Right atrium auricular region (tissue), 2 donors: ENCODE measurements at places on chromosomes 1 and 21. TPM values are rescaled to one million over a fixed set of nuclear protein-coding genes. Genes with fewer than 3 reads are reported as not detected.

LINGO4 gene
- total RNA-seq: 0.20 TPM

- no peaks in the 10 kb centered on the region for H3K36me3 ChIP-seq
- H3K27ac ChIP-seq: no peak overlapping the region
- H3K4me1 ChIP-seq: peaks cover 5% of the 10 kb centered on the region
- no peak overlapping the region for H3K4me3 ChIP-seq
- H3K27me3 ChIP-seq: no peaks in the 10 kb centered on the region
Observed at GRCh38 chr1:58805716-58806571, 22.1 kb upstream of the JUN start.

DNA sequence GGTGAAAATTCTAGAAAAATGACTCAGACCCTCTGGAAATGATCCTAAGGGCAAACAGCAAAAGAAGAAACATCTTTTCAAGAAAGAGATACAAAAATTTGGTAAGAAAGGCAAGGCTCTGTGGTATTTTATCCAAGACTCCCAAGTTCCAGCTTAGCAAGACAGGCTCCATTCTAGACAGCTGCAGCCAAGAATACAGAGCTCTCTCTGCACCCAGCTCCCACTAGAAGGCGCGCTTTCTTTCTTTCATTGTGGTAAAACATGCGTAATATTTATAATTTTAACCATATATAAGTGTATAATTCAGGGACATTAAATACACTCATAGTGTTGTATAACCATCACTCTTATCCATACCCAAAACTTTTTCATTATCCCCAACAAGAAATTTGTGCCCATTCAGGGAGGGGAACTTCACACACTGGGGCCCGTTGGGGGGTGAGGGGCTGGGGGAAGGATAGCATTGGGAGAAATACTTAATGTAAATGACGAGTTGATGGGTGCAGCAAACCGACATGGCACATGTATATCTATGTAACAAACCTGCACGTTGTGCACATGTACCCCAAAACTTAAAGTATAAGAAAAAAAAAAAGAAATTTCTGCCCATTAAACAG, 2.2 kb upstream of the HFM1 start:
- DNase-seq: no peak
- H3K4me3 ChIP-seq: no peak overlapping the region
- no peak overlapping the region for H3K27ac ChIP-seq
- H3K27me3 ChIP-seq: no peaks in the 10 kb centered on the region
- H3K36me3 ChIP-seq: no peaks in the 10 kb centered on the region
- peaks cover 4% of the 10 kb centered on the region for H3K4me1 ChIP-seq

DNA sequence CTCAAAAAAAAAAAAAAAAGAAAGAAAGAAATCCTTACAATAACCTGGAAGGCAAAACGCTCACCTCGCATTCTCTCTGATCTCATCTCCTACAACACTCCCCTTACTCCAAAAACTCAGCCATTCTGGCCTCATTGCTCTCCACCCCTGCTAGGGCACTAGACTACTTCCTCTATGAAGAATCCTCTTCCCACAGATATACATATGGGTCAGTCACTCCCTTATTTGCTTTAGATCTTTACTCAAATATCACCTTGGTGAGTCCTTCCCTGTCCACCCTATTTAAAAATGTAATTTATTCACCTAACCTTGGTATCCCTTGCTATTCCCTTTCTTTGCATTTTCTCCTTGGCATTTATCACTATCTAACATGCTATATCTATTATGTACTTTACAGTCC, 24.6 kb upstream of the KIF1B start:
- H3K27me3 ChIP-seq: no peaks in the 10 kb centered on the region
- H3K4me1 ChIP-seq: no peaks in the 10 kb centered on the region
- DNase-seq: no peak

GRCh38 chr21:45169682-45170081, 95.3 kb downstream of the ADARB1 start:
- peaks cover 10% of the 10 kb centered on the region for H3K36me3 ChIP-seq
- H3K27ac ChIP-seq: no peak overlapping the region
- H3K4me3 ChIP-seq: no peak overlapping the region
- no peaks in the 10 kb centered on the region for H3K27me3 ChIP-seq

SPRR4 gene
- not detected for total RNA-seq

TCEANC2 gene
- total RNA-seq: 3.3 TPM

- no peak overlapping the region for H3K4me3 ChIP-seq
- H3K36me3 ChIP-seq: no peaks in the 10 kb centered on the region
- H3K27ac ChIP-seq: no peak overlapping the region
- no peak for DNase-seq
Observed at GRCh38 chr1:8094481-8095241, 68.6 kb upstream of the ERRFI1 start.

DNA sequence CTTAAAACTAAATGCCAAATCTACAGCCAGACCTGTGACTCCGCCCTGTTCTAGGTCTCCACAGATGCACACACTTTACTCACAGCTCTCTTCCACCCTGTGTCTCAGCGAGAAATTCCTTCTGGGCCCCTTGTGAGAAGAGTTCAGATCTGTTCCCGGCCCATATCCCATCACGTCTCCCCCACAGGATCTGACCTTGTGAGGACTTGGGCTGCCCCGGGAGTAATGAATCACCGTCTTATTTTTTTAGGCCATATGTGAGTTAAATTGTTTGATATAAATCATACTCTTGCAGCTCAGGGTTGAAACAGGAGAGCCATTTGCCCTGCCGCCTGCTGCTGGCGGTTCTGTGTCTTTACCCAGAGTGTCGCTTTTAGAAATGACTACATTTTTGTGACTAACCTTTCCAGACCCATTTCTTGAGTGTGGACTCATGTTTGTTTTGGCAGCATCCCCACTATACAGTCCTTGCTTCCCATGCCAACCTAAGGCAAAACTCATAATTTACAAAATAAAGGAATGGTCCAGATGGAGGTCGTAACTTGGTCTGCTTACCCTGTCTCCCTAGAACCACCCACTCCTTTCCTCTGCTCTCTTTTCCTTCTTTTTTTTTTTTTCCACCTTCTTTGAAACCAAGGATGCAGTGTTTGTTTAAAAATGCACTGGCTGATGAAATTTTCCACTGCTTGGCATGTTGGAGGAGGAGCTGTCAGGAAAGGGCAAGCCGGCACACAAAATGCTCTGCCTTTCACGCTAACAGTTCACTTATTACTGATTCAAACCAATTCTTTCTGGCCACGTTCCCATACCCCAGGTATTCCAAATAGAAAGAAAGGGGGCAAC, 98.0 kb upstream of the C1orf105 start:
- no peak overlapping the region for H3K4me3 ChIP-seq
- peaks cover 8% of the 10 kb centered on the region for H3K4me1 ChIP-seq
- peak overlapping the region; percentile 51 for H3K27ac ChIP-seq
- H3K36me3 ChIP-seq: no peaks in the 10 kb centered on the region
- no peaks in the 10 kb centered on the region for H3K27me3 ChIP-seq

GRCh38 chr1:84997667-84998600, 1.0 kb upstream of the MCOLN2 start:
- H3K27ac ChIP-seq: no peak overlapping the region
- H3K27me3 ChIP-seq: no peaks in the 10 kb centered on the region
- DNase-seq: no peak

WNT4 gene
- 0.16 TPM for total RNA-seq

ANKRD65 gene
- total RNA-seq: 2.2 TPM

HRNR gene
- total RNA-seq: not detected

GRCh38 chr1:39745016-39745670, 6.5 kb downstream of the PPIE start:
- no peak overlapping the region for H3K4me3 ChIP-seq
- DNase-seq: no peak
- H3K27me3 ChIP-seq: no peaks in the 10 kb centered on the region
- peaks cover 5% of the 10 kb centered on the region for H3K4me1 ChIP-seq
- no peak overlapping the region for H3K27ac ChIP-seq
- peaks cover 93% of the 10 kb centered on the region for H3K36me3 ChIP-seq

GRCh38 chr1:68375919-68376318, 73.8 kb downstream of the RPE65 start:
- H3K36me3 ChIP-seq: no peaks in the 10 kb centered on the region
- no peak overlapping the region for H3K27ac ChIP-seq
- no peaks in the 10 kb centered on the region for H3K4me1 ChIP-seq
- no peak for DNase-seq

DNA sequence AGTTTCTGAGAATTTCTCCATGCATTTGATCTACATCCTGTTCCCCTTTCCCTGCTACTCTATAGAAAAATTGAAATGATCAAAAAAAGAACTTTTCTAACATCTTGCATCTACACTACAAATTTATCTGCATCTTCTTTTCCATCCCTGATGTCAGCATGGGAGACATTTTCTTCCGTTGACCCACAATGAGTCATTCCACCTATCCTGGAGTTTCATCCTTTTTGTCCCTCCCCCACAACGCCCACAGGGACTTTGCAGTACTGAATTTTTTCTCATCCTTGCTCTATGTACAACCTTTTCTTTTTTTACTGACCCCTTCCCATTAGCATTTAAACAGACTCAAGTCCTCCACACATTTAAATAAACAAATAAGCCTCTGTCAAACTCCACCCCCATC, 112.2 kb upstream of the MROH9 start:
- H3K27ac ChIP-seq: no peak overlapping the region
- H3K4me3 ChIP-seq: no peak overlapping the region
- no peak for DNase-seq
- H3K4me1 ChIP-seq: no peaks in the 10 kb centered on the region

NASP gene
- total RNA-seq: 32.3 TPM

DNA sequence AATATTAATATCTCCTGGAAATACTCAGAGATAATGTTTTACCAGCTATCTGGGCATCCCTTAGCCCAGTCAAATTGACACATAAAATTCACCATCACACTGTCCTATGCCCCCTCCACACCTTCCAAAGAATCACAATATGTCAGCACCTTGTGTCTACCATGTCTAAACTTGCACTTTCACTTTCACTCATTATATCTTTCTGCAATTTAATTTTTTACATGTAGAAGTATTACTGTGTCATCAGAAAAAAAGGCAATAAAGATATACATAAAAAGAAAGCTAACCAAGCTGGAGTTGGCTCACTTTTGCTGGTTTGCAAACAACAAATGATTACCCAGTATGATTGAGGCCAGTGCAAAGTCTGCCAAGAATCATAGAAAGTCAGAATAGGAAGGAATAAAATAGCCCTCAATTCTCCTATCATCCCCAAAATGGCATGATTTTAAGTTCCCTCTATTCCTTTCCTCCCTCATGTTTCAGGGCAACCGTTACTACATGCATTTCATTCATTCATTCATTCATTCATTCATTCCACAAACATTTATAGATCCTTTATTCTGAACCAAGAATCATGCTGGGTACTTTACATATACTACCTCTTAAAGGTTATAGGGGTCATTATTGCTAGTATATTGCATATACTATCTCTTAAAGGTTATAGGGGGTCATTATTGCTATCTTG, 5.9 kb upstream of the LUZP1 start:
- no peak for DNase-seq
- H3K4me1 ChIP-seq: no peaks in the 10 kb centered on the region
- H3K36me3 ChIP-seq: no peaks in the 10 kb centered on the region

- H3K36me3 ChIP-seq: no peaks in the 10 kb centered on the region
- no peak overlapping the region for H3K4me3 ChIP-seq
- no peaks in the 10 kb centered on the region for H3K27me3 ChIP-seq
- no peaks in the 10 kb centered on the region for H3K4me1 ChIP-seq
- H3K27ac ChIP-seq: no peak overlapping the region
- DNase-seq: no peak
Observed at GRCh38 chr1:5885471-5886139, 106.6 kb downstream of the NPHP4 start.

DNA sequence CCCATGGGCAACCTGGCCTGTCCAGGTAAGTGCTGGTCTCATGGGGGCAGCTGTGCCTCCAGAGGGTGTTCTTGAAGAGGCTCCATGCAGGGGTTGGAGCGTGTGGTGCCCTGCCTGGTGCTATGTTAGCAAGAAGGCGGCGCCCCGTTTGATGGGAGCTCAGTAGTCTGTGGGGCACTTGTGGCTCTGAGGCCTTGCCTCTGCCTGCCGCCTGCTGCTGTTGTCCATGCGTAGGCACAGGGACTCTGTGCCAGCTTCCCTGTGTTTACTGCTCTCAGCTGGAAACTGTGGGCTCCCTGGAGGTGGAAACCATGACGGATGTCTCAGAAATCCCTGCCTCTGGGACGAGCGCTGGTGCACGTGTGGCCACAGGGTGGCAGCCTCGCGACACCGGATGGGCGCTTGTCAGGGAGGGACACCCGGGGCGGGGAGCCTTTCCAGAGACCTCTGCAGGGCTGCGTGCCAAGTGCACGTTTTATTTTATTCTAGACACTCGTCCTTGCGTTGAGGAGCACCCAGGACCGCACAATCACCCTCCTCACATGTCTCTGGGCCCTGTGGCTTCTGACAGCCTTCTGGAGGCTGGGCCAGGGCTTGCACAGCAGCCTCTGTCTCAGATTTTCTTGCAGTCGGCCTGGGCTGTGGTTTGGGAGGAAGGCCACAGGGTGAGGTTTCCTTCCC, 27.1 kb downstream of the SNAP47 start:
- no peaks in the 10 kb centered on the region for H3K4me1 ChIP-seq
- no peaks in the 10 kb centered on the region for H3K27me3 ChIP-seq
- no peak overlapping the region for H3K27ac ChIP-seq
- no peak overlapping the region for H3K4me3 ChIP-seq
- DNase-seq: peak; percentile 90

- no peaks in the 10 kb centered on the region for H3K27me3 ChIP-seq
- H3K4me3 ChIP-seq: no peak overlapping the region
- no peak for DNase-seq
- no peak overlapping the region for H3K27ac ChIP-seq
- H3K4me1 ChIP-seq: no peaks in the 10 kb centered on the region
Observed at GRCh38 chr1:172308142-172308541, 112.3 kb upstream of the C1orf105 start.

- no peak overlapping the region for H3K4me3 ChIP-seq
- H3K27me3 ChIP-seq: no peaks in the 10 kb centered on the region
- H3K27ac ChIP-seq: no peak overlapping the region
Observed at GRCh38 chr1:199948587-199949280, 78.8 kb upstream of the NR5A2 start.

IGSF21 gene
- 6.0 TPM for total RNA-seq

TRIM46 gene
- total RNA-seq: 0.20 TPM

DNA sequence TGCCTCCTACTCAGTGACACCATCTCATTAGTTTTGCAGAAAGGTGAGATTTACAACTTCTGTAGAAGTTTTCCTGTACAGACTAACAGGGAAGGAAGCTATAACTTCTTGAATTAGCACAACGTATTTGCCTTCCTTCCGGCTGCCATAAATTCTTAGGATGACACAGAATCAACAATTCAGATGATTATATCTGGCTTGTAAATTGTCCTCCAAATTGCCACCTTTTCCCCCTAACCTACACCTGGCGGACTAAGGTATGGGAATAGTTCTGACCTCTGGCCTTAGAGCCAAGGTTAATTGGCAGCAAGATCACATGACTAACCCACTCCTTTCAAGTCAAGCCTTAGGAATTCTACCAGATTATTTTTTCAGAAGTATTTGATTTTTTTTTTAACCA, 284.3 kb downstream of the LMO4 start:
- no peaks in the 10 kb centered on the region for H3K36me3 ChIP-seq
- H3K4me1 ChIP-seq: no peaks in the 10 kb centered on the region
- DNase-seq: no peak
- H3K4me3 ChIP-seq: no peak overlapping the region
- H3K27ac ChIP-seq: no peak overlapping the region

GRCh38 chr1:56061824-56062223, 517.5 kb downstream of the PLPP3 start:
- DNase-seq: no peak
- H3K27me3 ChIP-seq: no peaks in the 10 kb centered on the region
- H3K4me3 ChIP-seq: no peak overlapping the region

FCRL1 gene
- 1.5 TPM for total RNA-seq

B3GALT2 gene
- 27.9 TPM for total RNA-seq
